ENCODE measurements at places on chromosomes 2 and 18. TPM values are rescaled to one million over a fixed set of nuclear protein-coding genes. Genes with fewer than 3 reads are reported as not detected.

DNA sequence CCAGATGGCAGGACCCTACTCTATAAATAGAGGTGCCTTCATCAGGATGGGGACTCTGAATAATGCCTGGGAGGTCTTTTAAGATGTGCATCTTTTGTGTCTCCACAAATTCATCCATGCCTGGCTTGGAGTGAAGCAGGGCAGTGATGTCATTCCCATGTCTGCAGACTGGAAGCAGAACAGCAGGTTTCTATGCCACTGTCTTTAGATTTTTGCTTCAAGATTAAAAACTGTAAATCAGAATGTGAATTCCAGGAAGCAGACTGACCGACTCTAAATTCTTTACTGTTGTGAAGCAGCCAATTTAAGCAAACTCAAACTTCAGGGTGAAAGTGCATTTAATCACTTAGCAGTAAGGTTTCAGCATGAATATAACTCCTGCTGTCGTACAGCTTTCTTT lies 159.3 kb downstream of the SCG2 start:
- ATAC-seq: peak; percentile 66

DNA sequence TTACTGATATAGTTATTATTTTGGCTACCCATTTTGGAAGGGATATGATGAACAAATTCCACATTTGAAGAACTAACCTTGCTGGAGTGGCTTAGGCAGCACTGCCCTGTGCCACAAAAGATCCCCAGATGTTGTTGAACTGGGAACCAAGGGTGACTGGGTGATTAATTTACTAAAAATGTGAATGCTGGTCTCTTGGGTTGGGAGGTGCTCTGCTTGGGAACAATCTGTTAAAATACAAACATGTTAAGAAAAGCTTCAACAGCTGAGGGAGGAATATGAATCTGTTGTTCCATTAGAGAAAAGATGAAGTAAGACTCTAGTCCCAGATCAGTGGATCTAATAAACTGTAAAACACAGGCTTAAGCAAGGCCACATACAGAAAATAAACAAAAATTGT lies 1860.1 kb downstream of the SUCLG1 start:
- ATAC-seq: no peak

DNA sequence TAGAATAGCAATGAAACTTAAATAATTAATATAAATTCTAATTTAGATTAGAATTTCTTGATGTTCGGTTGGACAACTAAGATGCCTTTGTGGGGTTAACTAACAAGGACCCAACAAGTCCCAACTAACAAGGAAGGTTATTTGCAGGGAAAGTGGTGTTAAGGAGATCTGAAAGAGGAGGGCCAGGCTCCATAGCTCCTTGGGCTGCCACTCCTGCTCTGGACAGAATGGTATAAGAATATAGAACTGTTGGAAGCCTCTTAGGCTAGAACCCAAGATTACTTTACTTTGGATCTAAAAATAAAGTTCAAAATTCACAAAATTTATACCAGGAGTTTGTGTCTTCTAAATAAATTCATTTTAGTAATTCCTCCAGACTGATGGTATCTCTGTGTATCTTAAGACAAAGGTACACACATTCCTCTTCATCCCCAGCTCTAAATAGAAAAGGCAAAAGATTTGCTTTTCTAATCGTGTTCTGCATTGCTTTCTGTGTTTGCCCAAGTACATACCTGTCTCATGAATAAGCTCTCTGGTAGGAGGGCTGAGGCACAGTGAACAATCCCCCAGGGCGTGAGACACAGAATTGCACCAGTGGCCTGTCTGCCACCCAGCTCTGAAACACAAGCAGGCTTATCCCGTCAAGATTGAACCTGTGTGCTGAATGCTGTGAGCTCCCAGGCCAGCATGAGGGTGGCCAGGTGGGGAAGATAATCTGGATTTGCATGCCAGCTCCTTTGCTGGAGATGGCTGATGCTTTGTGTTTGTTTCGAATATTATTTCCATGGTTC lies 176.0 kb downstream of the ACKR3 start:
- peak; percentile 84 for ATAC-seq

- no peak for ATAC-seq
Observed at GRCh38 chr2:223740679-223741078, 96.7 kb downstream of the AP1S3 start.

SRD5A2 gene
- 0.17 TPM for total RNA-seq

REG1B gene
- not detected for total RNA-seq

- peak; percentile 2 for ATAC-seq
Observed at GRCh38 chr2:96537734-96538486, 1.4 kb downstream of the ARID5A start.

DNA sequence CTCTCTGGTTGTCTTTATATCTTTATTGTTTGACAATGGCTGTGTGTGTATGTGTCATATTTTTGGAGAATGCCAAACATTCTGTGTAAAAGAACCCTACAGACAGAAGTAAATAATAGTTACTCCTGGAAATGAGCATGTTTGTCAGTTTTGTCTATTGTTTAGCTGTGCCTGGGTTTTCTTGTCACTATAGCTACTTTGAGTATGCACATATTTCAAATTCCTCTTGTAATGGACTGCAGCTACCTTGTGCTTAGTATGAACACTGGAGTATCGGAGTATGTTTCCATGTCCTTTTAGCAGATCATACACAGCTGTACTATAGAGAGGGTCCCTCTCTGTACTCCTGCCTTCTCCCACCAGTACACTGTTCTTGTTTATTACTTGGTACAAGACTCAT lies 58.0 kb upstream of the DOCK10 start:
- ATAC-seq: peak; percentile 55

DNA sequence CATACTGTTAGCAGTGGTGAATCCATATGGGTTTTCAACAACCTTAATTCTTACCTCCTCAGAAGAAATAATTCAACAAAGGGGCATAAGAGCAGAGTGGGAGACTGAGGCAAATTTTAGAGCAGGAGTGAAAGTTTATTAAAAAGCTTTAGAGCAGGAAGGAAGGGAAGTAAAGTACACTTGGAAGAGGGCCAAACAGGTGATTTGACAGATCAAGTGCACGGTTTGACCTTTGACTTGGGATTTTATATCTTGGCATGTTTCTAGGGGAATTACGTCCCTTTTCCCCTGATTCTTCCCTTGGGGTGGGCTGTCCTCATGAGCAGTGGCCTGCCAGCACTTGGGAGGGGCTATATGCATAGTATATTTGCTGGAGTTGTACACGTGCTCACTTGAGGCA lies 280.5 kb downstream of the MBD5 start:
- ATAC-seq: no peak

TMEM150A gene
- total RNA-seq: 9.3 TPM

DNA sequence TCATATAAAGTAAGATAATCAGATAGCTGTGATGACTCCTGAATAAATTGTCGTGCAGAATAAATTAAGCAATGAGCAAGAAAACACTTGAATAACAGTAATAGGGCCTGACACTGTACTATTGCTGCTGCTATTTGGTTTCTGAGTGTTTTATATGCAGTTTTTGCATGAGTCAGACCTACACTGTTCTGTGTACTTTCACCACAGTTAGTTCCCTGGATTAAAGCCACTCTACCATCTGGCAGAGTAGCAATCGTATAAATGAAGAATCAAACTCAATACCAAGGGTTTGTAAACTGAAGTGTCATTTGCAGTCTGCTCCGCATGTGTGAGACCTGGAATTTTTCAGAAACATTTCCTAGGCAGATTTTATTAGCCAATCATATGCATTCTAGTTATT lies 398.6 kb upstream of the CDH7 start:
- ATAC-seq: peak; percentile 56

CIDEA gene
- not detected for total RNA-seq

C2orf66 gene
- total RNA-seq: 0.47 TPM

DNA sequence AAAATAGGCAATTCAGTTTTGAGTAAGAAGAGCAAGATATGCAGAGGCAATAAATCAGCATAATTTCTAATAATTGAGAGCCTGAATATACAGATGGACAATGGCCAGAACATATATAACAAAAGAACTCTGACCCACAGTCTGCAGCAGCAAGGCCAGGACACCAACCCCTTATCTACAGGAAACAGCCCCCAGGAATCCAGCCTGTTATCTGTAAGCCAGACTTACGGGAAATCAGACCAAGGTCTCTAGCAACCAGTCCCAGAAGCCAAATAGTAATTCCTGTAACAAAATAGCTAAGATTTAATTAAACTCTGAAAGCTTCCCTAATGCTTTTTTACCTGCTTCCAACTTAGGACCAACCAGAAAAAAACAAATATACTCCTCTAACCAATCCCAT lies 434.5 kb upstream of the GYPC start:
- no peak for ATAC-seq

DNA sequence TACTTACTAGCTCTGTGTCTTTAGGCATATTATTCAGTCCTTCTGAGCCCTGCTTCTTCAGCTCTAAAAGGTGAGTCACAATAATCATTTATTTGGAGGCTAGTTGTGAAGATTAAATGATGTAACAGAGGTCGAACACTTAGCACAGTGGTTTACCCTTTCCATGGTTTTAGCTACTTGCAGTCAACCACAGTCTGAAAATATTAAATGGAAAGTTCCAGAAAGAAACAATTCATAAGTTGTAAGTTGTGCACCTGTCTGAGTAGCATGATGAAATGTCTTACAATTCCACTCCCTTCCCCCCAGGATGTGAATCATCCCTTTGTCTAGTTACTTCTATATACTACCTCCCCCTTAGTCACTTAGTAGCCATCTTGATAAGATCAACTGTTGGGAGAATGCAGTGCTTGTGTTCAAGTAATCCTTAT lies 217.6 kb upstream of the THUMPD2 start:
- no peak for ATAC-seq

DNA sequence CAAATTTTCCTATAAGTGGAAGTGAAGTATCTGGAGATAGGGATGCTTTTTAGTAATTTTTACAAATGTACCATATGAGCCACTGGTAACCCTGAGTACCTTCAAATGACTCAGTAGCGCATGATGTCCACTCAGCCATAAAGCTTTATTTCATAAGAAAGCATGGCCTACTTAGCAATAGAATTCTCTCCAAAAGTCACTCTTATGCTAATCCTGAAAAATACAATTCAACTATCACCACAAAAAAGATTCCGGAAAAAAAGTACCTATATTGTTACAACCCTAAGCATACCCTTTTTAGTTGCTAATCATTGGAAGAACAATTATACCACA lies 732.2 kb downstream of the SOCS6 start:
- no peak for ATAC-seq

GRCh38 chr2:217834744-217835513 lies 167.9 kb downstream of the TNS1 start:
- ATAC-seq: no peak

GRCh38 chr2:28137221-28137620 lies 246.7 kb downstream of the BABAM2 start:
- ATAC-seq: peak; percentile 7

PPP1R1C gene
- total RNA-seq: 1.1 TPM

DNA sequence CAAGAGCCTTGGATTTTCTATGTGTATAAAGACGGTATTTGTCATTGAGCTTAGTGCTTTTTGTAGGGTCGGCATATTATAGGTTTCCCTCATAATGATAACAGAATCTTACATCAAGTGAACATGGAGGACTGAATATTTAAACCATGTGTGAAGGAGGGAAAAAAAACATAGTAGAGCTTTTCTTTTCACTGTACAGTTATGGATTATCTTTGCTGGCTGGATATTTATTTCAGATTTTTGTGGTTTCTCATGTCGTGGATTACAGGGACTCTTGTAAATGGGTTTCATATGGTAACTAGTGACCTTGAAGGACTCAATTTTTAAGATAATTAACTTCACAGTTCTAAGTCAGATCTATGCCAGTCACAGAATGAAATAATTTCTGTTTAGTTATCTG lies 330.2 kb upstream of the NRP2 start:
- ATAC-seq: no peak

DNA sequence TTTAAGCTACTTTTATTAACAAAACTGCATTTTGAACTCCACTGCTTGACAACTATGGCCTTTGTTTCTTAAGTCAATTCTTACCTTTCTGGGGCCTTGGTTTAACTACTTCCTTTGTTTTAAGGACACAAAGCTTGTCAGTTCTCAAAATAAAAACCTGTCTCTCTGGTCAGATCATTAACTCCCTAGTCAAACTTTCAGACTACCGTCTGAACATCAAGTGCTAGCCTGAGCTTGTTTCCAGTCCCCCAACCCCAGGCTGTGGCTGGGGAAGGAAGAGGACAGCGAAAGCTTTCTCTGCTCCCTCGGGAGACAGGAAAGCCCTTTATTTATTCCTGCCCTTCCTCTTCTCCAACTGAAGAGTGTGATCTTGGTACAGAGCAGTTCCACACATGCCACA lies 1.7 kb downstream of the SH3YL1 start:
- ATAC-seq: no peak

GRCh38 chr2:229601396-229601795 lies 113.0 kb downstream of the DNER start:
- no peak for ATAC-seq

DNA sequence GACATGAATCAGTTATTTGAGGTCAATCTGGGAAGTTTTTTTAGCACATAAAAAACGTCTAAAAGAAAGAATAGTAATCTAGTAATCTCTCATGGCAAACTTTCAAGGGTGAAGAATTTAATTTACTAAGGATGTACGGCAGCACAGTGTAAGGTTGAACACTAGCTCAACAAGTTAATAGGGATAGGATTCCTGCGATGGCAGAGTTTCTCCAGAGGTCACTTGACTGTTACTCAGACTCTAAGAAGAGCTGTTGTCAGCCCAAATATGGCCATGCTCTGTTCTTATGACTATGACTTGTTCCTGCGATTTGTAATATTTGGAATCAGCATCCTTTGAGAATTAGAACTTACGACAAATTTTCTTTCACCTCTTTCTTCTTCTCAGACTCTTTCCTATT lies 553.3 kb upstream of the TNP1 start:
- ATAC-seq: no peak

- no peak for ATAC-seq
Observed at GRCh38 chr2:29106256-29106655, 9.0 kb upstream of the CLIP4 start.

DNA sequence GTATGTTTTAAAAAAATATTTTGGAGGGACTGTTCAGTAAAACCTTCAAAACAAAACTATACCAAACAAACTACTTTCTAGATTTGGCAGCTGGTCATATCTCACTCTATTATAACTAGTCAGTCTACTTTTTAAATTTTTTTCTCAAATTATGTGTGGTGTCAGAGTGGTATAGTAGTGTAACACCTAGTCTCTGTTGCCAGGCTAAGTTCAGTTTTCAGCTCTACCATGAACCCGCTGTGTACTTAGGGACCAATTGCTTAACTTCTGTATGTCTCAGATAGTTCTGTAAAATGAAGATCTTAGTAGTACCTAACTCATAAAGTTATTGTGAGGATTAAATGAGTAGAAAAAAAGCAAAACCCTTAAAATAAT lies 54.3 kb downstream of the GPD2 start:
- ATAC-seq: no peak

DNA sequence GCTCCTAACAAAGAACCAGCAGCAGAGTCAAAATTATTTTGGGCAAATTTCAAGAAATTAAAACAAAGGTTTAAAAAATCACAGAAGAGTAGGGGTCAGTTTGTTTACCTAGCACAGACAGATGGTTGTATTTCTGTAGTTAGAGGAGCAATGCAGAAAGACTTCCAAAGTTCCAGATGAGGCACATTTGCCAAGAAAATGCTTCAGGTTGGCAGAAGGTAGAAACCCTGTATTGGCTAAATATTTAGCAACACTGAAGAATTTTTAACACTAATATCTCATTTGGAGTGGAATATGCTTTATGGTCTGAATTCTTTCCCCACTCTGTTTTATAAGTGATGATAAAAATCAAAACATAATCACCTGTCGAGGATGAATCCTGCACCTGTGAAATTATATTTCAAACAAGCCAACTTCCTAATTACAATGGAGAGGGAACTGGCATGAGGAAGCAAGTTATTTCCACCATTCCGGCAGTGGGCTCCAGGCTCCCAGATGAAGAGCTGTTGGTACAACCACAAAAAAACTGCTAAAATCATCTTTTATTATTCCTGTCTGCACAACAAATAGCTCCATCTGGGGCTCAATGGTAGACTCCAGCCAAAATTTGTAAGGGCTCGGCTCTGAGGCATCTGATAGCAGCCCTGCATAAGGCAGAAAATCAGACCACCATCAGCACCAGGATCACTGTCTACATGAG lies 286.5 kb upstream of the REV1 start:
- no peak for ATAC-seq

Measured in motor neuron (in vitro differentiated cells).